Natural killer cell (primary cell): ENCODE measurements at places on chromosomes 11 and 22.

DNA sequence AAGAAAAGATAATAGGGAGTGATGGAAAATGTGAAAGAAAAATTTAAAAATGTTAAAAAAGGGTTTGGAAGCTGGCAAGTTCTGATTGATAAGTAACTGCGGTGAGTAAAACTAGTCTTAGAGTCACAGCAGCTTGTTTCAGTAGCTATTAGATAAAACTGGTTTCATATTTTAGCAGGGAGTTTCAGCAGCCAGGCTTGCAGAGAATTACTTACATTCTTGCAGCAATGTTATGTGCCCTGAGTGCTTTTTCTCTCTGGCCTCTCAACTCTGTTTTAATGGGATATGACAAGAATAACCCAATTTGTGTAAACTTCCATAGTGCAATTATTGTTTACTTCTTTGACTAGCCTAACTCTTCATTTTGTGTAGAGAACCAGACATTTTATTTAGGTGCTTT lies 33.6 kb downstream of the PPME1 start:
- no peak for DNase-seq

GRCh38 chr11:11857769-11858168 lies 16.0 kb downstream of the USP47 start:
- no peak for DNase-seq

GRCh38 chr11:62030071-62030684 lies 62.7 kb upstream of the FTH1 start:
- no peak for DNase-seq

DNA sequence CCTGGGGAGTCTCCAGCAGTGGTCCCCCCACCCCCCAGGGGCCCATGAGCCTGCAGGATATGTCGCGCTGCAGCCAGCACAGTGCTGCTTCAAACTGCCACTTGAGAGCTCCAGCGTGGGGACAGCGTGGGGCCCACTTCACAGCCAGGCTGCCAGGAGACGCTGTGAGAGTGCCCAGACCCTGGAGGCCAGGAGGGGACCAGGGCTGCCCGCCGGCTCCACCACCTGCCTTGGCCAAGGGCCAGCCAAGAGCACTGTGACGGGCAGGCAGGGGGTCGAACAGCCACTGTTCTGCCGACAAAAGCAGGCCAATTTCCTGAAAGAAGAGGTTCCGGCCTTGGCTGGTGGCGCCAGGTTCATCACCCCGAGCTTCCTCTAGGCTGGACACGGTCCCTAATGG lies 60.2 kb downstream of the FLRT1 start:
- no peak for DNase-seq

- DNase-seq = no peak
Observed at GRCh38 chr11:45926001-45926401, 3.5 kb downstream of the LARGE2 start.

- DNase-seq = no peak
Observed at GRCh38 chr11:106447631-106448191, 370.2 kb downstream of the AASDHPPT start.

GRCh38 chr11:86291466-86292262 lies 10.4 kb upstream of the HIKESHI start:
- DNase-seq = peak; percentile 78

DNA sequence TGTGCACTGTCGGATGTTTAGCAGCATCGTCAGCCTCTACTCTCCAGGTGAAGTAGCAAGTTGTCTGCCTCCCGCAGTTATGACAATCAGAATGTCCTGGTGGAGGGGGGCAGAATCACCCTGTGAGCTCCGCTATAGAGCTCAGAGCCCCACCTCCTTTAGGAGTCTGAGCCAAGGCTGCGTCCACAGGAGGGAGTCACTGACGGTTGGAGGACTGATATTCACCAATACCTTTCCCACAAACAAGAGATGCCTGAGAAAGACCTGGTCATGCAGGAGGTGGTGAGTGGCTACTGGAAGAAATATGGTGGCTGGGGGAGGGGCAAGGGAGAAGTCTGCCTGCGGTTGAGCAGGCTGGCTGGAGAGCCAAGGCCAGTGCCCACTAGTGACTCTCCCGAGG lies 41.7 kb upstream of the ADA2 start:
- DNase-seq = no peak

DNA sequence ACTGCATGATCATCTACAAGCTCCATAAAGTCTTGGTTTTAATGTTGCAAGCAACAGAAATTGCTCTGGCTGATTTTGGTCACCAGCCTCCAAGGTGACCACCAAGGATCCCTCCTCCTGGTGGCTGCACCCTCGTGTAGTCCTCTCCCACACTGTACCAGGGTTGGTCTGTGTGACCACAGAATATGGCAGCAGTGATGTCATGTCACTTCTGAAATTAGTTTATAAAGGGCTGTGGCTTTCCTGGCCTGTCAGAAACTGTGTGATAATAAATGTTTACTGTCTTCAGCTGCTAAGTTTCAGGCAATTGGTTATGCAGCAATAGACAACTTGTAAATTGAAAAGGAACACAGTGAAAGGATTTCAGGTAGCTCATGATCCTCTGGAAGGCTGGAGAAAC lies 5.3 kb upstream of the PRDM11 start:
- no peak for DNase-seq

DNA sequence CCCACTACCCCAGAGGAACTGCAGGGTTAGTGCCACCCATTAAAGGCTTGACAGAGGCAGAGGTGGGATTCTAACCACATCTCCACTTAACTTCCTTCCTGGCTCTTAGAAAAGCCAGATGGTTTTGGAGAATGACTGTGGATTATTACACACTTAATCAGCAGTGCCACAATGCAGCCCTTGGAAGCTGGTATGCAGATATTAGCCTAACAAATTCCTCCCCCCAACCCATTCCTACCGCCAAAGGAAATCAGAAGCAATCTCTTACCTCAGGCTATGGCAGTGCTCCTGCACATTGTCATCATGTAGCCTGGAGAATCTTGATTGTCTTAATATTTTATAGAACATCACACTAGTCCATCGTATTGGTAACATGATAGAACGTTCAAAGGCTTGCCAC lies 23.2 kb upstream of the NRGN start:
- no peak for DNase-seq

GRCh38 chr22:19657252-19658056 lies 56.8 kb upstream of the SEPTIN5 start:
- no peak for DNase-seq

DNA sequence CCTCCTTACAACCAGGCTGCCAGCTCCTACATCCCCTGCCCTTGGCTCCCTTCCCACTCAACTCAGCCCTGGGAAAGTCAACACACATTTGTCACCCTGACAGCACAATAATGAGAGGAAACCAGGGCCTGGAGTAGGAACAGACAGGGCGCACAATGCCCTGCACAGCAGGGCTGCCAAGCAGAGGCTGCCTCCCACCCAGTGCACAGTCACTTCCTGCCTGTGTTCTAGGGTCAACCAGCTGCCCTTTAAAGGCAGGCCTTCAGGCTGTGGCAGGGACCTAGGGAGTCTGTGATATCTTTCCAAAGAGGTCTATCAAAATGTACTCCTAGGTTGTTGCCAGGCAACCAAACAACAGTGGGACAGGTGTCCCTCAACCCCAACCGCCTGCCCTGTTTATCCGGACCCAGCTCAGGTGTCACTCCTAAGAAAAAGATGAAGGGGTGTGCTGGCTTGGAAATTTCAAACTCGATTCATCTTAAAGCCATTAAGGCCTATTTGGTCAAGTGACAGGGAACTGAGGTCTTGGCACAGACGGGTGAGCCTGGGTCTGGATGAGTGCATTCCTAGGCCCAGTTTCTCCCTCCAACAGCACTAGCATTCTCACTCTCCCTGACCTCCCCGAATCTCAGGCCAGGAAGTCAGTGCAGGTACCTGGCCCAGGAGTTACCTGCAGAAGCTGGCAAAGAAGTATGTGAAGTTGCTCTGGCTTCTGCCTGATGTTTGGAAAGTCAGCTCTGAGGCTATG lies 110.3 kb upstream of the PITPNB start:
- peak; percentile 7 for DNase-seq

DNA sequence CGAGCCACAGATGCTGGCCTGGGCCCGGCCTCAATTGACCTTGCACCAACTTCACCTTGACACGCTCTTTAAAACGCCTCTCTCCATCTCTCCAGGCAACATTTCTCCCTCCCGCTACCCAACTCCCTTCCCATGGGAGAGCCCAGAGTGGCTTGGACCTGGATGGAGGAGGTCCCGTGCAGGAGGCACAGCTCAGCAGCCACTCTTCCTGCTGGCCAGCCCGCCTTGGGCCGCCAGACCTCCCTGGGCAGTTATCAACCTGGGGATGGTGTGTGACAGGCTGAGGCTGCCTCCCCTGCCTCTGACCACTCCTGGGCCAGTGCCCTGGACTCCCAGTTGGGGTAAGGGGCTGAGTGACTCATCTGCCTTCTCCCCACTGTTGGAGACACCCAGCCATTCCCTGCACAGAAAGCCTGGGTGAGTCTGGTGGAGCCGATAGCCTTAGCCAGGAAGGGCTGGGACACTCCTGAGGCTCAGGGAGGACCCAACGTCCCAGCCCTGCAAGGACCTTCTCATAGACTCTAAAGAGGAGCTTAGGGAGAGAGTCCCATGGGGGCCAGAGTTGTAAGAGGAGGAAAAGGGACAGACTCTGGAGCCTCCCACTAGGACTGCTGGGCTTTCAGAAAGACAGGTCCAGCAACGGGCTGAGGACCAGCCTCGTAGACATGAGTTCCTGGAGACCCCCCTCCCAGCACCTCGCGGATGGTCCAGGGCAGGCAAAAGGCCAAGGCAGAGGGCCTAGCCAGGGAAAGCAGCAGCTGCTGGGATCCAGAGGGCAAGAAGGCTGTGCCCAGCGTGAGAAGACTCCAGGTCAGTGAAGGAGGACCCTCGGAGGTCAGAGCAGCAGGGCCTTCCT lies 131.7 kb downstream of the CEP164 start:
- no peak for DNase-seq

GRCh38 chr11:79762279-79762921 lies 321.6 kb upstream of the TENM4 start:
- DNase-seq = no peak

DNA sequence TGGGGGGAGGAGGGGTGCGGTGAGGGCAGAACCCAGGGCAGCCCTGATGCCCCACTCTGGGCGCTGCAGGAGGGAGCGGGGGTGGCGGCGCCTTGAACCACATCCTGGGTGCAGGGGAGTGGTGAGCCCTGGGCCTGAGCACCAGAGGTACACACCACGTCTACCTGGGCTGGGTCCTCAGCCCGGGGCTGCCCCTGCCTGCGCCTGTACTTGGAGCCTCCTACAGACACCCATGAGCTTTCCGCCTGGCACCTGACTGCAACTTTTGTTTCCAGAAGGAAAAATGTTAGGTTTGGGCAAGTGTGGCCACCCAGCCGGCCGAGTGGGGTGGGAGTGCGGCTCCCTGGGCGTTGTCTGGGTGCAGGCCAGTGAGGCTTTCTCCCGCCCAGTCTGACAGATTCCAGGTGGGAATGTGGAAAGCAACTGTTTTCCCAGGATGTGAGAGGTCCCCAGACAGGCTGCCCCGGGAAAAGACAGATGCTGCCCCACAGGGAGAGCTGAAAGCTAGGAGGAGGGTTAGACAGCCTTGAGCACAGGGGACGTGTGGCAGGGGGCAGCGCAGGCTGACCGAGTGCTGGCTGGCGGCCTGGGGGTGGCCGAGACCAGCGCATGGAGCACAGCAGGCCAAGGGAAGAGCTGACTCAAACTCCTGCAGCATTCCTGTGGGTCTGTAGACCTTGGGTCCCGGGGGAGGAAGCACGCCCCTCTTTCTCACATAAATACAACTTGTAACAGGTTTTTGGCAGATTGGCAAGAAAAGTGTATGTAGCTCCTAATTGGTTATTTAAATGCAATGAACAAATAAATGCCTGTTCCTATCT lies 44.1 kb downstream of the GNB1L start:
- DNase-seq = peak; percentile 34

- no peak for DNase-seq
Observed at GRCh38 chr11:120722524-120722923, 211.0 kb downstream of the GRIK4 start.

DNA sequence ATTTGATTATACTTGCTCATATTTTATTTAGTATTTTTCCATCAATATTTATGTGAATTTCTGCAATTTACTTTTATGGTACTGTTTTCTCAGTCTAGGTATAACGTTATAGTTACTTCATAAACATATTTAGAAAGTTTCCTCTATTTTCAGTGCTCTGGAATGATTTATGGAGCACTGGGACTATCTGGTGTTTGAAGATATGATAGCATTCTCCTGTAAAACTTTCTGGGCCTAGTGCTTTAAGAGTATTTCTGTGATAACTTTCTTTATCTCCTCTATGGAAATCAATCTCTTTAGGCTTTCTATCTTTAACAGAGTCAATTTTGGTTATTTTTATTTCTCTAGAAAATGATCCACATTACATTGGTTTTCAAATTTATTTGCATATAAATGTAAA lies 85.1 kb downstream of the SOX6 start:
- DNase-seq = no peak

DNA sequence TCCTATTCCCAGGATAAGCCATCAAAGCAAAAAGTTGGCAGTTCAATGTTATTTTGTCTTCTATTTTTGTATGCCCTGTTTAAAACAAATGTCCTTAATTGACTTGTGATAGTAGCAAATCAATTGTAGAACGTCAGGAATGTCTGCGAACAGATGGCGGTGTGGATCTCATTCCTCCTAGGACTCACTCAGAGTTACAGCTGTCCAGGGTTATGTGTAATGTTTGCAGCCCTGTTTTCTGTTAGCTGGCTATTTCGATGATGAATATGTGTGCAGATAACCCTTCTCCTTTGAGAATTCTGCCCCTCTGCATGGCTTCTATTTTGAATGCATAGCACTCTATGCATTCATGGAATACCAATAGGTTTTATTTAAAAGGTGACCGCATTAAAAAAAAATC lies 1248.0 kb upstream of the CNTN5 start:
- DNase-seq = no peak

DNA sequence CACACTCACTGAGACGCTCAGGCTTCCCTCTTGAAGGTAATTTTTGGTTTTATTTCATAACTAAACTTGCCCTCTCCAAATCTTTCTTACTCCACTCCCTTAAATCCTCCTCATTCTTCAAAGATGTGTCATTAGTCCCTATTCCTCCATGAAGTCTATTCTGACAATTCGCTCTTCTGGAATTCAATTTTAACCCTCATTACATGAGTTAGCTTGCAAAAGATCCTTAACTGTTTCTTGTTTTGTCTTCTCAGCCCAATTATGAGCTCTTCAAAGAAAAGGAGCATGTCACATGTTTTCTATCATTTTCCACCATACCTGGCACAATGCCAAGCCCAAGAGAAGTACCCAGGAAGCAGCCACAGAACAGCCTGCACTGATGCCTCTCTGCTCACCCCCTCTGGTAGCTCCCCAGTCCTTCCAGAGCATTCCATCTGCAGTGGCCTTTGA lies 13.0 kb downstream of the GALNT18 start:
- no peak for DNase-seq

- DNase-seq = no peak
Observed at GRCh38 chr11:132055296-132055695, 684.9 kb downstream of the NTM start.

DNA sequence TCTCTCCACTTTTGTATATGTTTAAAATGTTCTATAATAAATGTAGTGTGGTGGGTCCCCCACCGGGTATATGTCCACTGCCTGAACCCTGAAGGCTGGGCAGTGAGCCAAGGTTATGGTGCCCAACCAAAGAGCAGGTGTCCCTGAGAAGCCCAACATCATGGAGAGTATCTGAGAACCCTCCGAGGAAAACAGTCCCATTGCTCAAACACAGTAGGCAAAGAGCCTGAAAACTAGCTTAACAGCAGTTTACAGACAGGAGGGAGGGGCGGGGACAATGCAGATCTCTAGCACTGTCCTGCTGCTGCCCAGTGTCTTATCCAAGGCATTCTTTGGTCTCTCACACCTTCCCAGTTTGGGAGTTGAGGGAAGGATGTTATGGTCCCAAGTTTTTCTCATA lies 91.0 kb downstream of the TMPRSS5 start:
- DNase-seq = no peak
